ENCODE measurements at places on chromosomes 11 and 22.

GRCh38 chr11:40689823-40690222, 769.6 kb downstream of the LRRC4C start:
- no peak for DNase-seq

- no peak for DNase-seq
Observed at GRCh38 chr22:49108636-49109315, 718.9 kb downstream of the BRD1 start.

GRCh38 chr11:126585774-126586491, 230.4 kb downstream of the ST3GAL4 start:
- peak; percentile 74 for DNase-seq

GRCh38 chr11:108985236-108985944, 320.5 kb downstream of the DDX10 start:
- no peak for DNase-seq

GRCh38 chr11:18010977-18011586, 1.8 kb downstream of the SERGEF start:
- no peak for DNase-seq

- no peak for DNase-seq
Observed at GRCh38 chr11:117220999-117221774, 10.7 kb downstream of the PCSK7 start.

DNA sequence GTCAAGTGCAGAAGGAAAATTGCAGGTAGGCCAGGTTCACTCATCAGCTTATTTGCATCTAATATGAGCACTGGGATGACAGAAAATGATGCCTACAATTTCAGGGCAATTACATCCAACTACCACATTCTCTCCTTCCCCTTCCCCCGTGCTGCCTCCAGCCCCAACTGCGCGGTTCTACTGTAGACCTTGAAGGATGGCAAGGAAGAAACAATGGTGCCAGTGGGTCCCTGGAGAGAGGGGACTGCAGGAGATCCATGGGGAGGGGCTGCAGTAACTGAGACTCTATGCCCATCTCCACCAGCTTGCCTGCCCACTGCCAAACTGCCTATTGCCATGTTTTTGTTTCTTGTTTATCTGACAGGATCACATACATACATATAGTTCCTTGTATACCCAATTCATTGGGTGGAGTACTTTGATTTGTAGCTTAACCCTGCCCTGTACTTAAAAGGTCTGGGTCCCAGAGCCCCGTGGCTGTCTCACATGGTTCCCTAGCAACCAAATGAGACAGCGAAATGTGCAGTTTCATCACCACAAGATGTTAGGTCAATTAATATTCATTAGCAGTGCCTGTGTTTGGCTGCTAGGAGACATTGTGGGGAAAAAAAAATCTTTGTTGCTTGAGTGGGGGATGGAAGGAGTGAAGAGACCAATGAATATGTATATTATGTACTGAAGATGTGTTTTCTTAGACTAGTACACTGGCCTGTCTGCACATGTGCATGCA, 253.5 kb upstream of the PLET1 start:
- no peak for DNase-seq

- DNase-seq, result no peak
Observed at GRCh38 chr11:126663749-126664592, 308.5 kb downstream of the ST3GAL4 start.

Measured in urothelium cell line (cell line).